ENCODE measurements at places on chromosomes 1 and 21.

- DNase-seq, result no peak
Measured at GRCh38 chr1:183214021-183214970, 28.2 kb downstream of the LAMC2 start.

DNA sequence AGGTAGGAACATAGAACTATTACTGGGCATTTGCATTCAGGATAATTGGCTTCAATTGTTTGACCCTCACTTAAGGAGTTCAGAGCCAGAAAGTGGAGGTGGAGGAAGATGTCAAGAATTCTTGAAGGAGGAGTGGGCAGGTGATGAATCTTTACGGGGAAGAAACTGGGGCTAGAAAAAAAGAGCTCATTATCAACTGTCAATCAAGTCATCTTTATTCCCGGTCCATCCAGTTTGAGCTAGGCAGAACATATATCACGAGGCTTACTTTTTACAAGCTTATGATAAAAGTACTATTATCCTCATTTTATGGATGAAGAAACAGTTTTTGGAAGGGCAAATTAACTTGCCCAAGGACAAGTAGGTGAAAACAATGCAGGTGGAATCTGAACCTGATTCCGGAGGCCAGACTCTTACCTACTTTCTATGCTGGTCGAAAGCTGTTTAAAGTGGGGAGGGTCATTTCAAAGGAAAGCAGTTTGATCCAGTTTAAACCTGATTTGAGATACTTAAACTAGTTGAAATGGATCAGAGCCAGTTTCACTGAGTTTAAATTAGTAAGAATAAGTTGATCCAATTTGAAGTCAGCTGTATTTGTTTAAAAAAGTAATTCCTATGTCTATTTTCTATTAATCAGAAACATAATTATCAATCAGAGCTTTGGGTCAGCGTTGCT, 13.3 kb upstream of the NBL1 start:
- no peak for DNase-seq

- no peak for DNase-seq
Measured at GRCh38 chr1:34973326-34973725, 11.8 kb downstream of the TMEM35B start.

- no peak for DNase-seq
Measured at GRCh38 chr1:62210960-62211359, 16.3 kb downstream of the L1TD1 start.

DNA sequence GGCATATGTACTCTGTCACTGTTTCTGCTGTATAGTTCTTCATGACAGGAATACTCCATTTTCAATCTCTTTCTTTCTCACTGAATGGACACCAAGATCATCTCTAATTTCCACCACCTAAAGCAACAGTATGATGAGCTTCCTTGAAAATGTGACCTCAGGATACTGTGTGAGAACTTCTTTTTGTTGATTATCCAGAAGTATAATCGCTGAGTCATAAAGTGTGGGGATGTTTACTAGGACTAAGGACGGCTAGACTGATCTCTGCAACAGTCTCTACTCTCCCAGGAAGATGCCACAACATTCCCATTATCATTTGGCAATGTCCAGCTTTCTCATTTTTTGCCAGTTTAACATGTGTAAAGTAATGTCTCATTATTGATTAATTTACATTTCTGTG, 70.3 kb downstream of the TNFSF18 start:
- no peak for DNase-seq

GRCh38 chr1:165845992-165846748, 18.8 kb downstream of the UCK2 start:
- DNase-seq, result no peak

GRCh38 chr1:13584876-13585611, 1.4 kb downstream of the PDPN start:
- no peak for DNase-seq

- no peak for DNase-seq
Measured at GRCh38 chr1:170676628-170677027, 12.7 kb downstream of the PRRX1 start.

GRCh38 chr1:109783436-109783835, 19.7 kb upstream of the EPS8L3 start:
- DNase-seq, result no peak

DNA sequence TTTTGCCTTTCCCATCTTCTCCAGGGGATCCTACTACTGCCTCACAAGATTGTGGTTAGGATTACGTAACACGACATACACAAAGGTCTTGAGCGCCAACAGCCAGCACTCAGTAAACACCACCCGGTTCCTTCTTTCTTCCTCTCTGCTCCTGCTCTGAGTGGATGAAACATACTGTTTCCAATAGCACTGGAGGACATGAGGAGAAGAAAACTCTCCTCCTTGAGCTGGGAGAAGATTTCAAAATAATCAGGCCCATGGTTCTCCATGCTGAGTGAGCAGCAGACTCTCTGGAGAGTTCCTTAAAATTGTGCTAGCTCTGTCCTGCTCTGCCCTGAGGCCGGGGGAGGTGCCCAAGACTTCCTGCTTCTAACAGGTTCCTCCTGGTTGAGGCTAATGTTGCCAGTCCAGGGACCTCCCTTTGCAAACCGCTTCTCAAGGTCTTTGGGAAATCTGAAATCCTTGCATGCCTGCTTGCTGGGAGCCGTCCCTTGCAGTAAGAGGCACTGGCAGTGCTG, 29.4 kb upstream of the MX1 start:
- peak; percentile 22 for DNase-seq

- DNase-seq, result no peak
Measured at GRCh38 chr1:39266269-39266668, 61.8 kb downstream of the MACF1 start.

DNA sequence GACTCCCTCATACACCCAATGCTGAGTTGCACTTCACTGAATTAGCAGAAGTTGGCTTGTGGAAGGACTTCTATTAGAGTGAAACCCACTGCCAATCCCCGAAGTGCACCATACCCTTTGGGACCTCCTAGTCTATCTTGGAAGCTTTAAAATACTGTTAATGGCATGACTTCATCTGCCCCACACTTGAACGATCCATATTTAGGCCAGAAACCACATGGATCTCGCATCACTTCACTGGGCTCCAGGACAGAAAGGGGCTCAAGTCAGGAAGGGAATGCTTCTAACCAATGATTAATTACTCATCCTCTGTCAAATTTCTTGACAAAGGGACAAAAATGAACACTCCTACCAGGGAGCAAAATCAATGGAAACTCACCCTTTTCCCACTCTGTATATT, 69.1 kb downstream of the BCAR3 start:
- DNase-seq, result no peak

- peak; percentile 30 for DNase-seq
Measured at GRCh38 chr1:14142397-14143100, 442.6 kb downstream of the PRDM2 start.

DNA sequence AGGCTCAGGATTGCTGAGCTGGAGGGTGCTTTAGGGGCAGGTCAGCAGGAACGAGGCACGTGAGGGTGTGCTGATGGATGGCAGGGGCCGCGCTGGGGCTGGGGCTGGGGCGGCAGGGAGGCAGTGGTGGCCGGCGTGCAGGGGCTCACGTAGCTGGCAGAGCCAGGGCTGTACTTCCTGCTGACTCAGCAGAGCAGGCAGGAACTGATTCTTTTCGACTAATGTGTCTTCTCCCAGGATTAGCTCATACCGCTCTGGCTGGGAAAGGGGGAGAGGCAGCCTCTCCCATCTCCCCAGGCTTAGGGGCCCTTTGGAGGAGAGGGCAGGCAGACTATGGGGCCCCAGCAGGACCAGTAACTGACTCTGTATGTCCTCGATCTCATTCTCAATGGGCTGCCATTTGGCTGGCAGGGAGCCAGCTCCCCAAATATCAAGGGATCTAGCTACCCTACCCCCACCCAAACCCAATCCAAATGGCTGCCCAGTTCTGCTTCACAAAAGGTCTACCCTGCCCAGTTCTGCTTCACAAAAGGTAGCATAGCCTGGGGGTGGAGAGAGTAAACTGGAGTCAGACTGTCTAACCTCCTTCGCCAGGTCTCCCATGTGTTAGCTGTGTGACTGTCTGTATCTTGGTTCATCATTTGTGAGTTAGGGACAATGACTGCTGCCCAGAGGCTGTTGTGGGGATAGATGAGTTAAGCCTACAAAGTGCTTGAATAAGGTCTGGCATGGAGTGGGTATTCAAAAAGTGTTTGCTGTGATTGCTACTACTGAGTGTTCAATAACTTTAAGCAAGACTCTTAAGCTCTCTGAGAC, 100.1 kb upstream of the SLC2A1 start:
- DNase-seq, result peak; percentile 76

DNA sequence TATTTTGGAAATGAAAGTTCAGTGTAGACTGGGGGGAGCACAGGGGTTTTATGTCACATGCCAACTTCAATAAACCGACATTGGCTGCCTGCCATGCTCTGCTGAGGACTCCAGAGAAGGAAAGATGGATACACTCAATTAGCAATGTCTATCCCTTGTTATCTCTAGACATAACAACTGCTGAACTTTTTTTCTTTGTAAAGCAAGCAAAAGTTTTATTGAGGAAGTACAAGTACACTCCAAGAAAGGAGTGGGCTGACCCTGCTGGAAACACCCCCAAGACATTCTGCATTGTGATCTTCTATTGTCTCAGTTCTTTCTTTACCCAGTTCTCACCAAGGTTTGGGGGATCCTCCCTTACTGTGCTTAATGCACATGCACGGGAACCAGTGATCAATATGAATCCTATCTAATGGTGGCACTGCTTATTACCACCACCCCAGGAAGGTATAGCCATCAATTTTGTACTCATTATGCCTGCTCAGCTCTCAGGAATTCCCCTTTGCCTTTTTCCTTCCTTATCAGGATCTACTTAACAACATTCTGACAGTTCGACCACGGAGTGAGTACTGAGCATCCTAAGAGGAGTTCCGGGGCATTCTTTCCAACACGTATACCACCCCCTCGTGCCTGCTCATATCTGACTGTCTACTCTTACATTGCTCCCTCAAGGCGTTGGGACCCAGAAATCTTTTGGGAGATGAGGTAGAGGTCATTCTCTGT, 28.7 kb downstream of the SYNJ1 start:
- DNase-seq, result no peak

GRCh38 chr1:111199881-111200801, at the start of gene DENND2D:
Gene DENND2D (minus strand): TSS chr1:111200646. CDS start chr1:111200459, 187 bp downstream.
- DNase-seq, result no peak

GRCh38 chr1:188466539-188466938, 1637.8 kb downstream of the PLA2G4A start:
- no peak for DNase-seq

DNA sequence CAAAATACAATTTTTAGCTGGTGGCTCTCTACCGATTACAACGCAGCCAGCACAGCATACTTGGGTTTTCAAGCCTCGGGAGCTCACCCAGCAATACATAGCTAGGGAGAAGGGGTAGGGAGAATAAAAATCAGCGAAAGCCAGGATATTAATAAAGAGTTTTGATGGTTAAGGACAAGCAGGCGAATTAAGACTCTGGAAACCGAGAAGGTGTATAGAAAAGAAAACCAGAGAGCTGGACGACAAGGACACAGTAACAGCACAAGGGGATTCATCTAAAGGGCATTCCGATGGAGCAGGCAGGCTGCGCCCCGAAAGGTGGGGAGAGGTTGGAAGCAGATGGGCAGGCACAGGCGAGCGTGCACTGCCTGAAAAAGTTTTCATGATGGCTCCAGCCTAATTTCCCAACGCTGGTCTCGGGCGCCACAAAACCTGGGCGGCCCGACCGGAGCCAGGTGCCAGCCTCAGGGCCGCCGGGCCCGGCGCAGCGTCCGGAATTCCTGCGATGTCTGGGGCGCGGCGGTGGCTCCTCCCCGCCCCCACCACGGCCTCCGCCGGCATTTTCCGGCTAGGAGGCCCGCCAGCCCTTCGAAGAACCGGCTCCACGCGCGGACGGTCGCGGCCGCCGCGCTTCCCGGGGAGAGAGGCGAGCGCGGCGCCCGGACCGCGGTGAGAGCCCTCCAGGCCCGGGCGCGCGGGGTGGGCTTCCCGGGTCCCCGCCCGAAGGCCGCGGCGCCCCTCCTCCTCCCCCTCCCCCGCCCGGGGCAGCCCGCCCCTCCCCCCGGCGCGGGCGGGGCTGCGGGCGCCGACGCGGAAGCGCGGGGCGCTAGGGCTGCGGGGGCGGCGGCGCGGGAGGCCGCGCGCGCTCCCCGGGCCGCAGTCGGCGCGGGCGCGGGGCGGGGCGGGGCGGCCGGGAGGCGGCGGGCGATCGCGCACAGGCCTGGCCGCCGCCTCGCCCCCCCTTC, 774 bp upstream of the DYRK1A start:
- DNase-seq, result peak; percentile 87

DNA sequence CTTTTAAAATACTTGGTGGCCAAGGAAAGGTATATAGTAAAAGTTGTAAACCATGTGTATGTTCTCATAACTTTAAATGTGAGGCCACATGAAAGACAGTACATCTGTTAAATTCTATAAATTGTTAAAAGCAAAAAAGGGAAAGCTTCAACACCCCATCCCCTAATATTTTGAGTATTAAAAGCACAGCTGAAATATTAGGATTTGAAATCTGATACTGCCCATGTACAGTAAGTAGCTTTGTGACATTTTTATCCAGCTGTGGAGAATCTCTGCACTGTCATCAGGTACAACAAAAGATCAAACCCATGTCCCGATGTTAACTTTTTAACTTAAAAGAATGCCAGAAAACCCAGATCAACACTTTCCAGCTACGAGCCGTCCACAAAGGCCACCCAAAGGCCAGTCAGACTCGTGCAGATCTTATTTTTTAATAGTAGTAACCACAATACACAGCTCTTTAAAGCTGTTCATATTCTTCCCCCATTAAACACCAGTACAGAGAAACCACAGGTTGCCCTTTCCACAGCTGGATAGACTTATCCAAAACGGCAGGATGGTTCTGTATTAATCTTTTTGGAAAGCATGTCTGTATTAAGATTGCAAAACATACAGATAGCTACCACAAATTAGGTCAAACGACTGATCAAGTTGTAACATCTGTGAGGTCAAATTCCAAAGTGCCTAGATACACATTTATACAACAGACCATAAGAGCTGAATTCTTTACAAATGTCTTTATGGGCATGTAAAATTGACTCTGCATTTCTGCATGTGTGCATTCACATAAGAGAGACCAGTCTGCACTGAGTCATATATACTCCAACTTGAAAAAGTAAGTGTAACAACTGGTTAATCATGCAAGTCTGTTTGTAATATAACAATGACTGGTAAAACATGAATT, 5.2 kb downstream of the IRF2BP2 start:
- no peak for DNase-seq

- no peak for DNase-seq
Measured at GRCh38 chr1:41870076-41870562, 48.6 kb downstream of the HIVEP3 start.

DNA sequence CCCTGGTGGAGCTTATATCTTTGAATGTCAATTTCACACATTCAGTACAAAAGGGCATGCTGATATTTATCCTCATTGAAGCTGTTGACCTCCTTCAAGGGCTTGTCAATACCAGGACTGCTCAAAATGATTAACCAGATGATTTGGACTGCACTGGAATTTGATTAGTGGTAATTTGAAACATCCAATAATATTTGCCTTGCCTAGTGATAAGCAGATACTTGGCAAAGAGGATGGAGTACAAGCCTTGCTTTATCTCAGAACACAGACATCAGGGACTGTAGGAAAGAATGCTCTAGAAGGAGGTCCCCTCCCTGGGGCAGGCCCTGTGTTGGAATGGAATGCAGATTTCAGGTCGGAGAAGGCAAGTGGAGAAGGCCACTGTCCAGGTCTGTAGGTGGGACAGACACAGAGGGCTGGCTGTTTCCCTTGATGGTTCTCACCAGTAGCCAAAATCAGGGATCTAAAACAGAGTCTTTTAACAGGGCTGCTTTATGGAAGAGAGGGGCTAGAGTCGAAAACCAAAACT, 64.8 kb upstream of the ZNF648 start:
- no peak for DNase-seq
